ENCODE measurements at places on chromosomes 1 and 21.

DNA sequence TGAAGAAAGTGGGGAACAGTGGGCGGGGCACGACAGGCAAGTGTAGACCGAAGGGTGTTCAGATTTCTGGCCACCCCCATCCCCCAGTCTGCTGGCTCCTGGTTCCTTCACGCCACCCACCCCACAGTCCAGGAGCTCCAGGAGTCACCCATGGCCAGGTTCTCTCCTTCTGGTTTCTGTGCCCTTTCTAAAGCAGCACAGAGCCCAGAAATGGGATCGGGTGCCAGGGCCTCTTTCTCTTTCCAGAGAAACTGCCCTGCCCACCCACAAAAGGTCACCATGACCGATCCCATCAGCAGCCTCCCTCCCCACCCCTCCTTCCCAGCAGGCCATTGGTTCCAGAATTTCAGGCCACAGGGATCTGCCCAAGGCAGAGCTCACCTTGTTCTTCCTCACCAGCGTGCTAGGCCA, 3.2 kb upstream of the CELSR2 start:
- no peak for DNase-seq

- no peak for DNase-seq
Measured at GRCh38 chr1:36465731-36466369, 1.7 kb upstream of the MRPS15 start.

GRCh38 chr1:207050480-207051190, 373 bp downstream of the YOD1 start:
- peak; percentile 92 for DNase-seq

GRCh38 chr1:57520743-57521515, 97.1 kb upstream of the DAB1 start:
- no peak for DNase-seq

GRCh38 chr21:16310176-16310575, 580.4 kb downstream of the USP25 start:
- DNase-seq = no peak

GRCh38 chr1:81731989-81732388, 68.7 kb upstream of the ADGRL2 start:
- DNase-seq = no peak

- DNase-seq = no peak
Measured at GRCh38 chr1:26283279-26283853, 3.5 kb downstream of the SH3BGRL3 start.

GRCh38 chr1:62417351-62417999, 19.4 kb upstream of the USP1 start:
- no peak for DNase-seq

DNA sequence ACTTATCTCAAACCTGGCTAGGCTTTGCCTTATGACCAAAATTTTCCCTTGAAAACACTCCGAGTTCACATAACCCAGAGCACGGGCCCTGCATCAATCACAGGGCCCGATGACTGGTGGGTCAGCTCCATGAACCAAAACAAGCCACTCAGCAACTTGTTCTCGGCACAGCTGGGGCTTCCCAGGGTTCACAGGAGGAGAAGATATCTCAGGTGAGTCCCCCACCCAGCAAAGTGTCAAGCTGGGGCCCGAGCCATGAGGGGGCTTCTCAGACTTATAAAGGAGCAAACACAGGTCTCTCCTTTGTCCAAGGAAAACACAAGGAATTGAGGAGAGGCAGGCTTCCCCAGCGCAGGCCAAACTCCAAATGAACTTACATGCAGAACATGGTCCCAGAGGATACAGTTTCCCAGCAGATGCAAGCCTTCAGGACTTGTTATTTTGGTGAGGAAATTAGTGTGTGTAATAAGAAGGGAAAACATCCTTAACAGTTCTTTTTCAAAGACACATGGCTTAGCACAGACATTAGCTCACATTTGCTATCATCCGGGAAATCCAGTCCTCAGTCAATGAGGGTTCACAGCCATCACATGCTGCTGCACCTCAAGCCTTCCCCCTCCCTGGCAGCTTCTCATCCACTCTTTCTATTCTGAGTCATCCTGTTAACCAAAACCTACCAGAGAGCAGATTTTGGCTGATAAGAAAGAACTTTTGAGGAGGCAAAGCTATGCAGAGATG, 98.1 kb upstream of the NFIA start:
- DNase-seq = peak; percentile 39

- DNase-seq = no peak
Measured at GRCh38 chr1:72777918-72778317, 495.6 kb upstream of the NEGR1 start.

DNA sequence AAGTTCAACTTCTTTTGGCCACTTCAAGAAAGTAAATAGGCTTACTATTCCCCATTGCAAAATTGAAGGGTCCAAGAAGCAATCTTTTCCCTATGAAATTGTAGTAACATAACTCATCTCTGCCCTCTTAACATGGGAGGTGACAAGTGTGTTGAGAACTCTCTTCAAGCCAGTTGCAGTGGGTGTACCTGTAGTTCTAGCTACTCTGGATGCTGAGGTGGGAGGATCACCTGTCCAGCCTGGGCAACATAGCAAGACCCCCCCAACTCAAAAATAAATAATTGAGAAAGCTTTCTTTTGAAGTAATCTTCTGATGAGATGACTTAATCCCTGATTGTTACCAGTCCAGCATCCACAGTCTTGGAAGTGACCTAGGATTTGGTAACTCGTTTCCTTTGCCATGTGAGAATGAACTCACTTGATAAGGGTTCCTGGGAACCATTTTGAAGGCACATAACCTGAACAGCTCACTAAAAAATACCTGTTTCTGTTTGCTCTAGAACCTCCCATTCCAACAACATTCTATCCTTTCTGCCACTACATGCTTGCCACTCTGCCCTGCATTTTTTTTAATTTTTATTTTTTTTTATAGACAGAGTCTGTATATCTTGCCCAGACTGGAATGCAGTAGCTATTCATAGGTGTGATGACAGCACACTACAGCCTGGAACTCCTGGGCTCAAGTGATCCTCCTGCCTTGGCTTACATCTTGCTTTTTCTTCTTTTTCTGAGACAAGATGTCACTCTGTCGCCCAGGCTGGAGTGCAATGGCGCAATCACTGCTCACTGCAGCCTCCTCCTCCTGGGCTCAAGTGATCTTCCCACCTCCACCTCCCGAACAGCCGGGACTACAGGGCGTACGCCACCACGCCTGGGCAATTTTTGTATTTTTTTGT, 1.4 kb upstream of the IPO9 start:
- no peak for DNase-seq

DNA sequence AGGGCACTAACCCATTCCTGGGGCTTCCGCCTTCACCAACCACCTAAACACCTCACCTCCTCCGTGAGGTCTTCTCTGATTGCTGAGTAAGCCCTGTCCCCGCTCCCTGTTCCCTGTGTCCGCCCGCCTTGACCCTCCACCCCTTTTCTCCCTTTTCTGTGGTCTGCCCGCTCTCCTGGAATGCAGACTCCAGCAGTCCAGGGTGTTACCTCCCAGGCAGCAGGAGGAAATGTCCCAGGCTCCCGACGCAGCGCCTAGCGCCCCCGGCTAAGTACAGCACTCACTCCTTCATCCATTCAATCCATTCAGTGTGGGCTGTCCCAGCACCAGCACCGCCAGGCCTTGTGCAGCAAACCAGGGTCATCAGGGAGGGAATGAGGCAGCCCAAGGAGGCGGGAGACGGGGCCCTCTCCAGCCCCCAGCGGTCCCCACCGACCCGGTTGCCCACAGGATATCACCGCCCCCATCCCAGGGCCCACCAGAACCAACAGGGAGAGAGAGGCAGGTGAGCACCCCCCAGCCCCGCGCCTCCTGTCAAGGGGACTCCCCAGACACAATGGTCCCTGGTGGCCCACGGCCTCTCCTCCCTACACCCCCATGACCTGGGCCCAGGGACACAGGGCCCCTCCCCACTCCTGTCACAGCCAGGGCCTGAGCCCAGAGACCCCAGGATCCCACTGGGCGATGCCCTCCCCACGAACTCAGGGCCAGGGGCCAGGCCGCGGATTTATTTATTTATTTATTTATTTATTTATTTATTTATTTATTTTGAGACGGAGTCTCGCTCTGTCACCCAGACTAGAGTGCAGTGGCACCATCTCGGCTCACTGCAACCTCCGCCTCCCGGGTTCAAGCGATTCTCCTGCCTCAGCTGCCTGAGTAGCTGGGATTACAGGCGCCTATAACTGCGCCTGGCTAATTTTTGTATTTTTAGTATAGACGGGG, 10.2 kb downstream of the TNFRSF14 start:
- DNase-seq = no peak

DNA sequence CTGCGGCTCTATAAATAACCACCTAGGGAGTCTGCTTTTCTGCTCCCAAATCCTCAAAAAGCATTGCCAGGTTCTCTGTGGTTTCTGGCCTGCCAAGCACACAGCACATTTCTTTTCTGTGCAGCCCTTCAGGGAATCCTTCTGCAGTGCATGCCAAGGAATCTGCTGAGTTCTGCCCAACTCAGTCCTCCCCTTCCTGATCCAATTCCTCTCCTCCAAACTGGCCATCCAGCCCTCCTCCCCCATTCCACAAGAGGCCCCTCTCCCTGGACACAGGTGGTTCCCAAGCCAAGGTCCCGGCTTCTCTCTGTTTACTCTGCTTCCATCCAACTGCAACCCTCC, 61.8 kb downstream of the HIVEP3 start:
- DNase-seq = no peak

DNA sequence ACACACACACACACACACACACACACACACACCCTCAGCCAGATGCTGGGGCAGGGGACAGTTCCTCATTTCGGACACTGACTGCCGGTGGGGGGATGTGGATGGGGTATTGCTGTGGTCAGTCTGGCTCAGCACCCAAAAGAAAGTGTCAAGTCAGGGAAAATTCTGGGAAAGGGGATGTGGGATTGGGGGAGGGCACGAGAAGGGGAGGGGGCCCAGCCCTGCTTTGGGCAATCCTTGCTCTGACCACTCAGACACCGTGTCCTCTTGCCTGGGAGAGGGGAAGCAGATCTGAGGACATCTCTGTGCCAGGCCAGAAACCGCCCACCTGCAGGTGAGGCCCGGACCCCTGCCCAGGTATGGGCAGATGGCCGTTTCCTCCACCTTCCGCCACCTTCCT, at the start of gene C1QC:
Gene C1QC, plus strand, starts transcription at position 253 of the 400 bp plus-strand sequence. CDS start 391 bp downstream, outside the sequence.
- no peak for DNase-seq

DNA sequence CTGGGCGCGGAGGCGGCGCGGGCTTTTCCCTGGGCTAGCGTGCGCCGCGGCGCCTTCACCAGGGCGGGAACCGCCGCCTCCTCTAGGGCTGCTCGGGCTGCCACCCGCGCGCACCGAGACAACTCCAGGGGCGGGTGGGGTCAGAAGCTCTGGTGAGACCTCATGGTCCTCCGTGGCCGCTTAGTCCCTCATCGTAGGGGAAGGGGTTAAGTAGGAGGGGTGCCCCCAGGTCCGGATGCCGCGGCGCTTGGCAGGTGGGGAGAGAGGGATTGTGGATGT, 559 bp downstream of the SERTAD4 start:
- DNase-seq = no peak

- no peak for DNase-seq
Measured at GRCh38 chr1:108075055-108075454, 110.1 kb upstream of the VAV3 start.

GRCh38 chr1:21869620-21870121, 57.6 kb downstream of the LDLRAD2 start:
- DNase-seq = no peak

GRCh38 chr21:43919871-43920801, 55.1 kb downstream of the AGPAT3 start:
- DNase-seq = no peak

GRCh38 chr1:31830065-31830464, 14.2 kb upstream of the SPOCD1 start:
- DNase-seq = no peak

GRCh38 chr1:64337926-64338325, 132.0 kb upstream of the CACHD1 start:
- no peak for DNase-seq
